ENCODE measurements at places on chromosomes 4 and X.
A peak's percentile ranks its signal among the peaks of the same experiment; 100 is the strongest.

DNA sequence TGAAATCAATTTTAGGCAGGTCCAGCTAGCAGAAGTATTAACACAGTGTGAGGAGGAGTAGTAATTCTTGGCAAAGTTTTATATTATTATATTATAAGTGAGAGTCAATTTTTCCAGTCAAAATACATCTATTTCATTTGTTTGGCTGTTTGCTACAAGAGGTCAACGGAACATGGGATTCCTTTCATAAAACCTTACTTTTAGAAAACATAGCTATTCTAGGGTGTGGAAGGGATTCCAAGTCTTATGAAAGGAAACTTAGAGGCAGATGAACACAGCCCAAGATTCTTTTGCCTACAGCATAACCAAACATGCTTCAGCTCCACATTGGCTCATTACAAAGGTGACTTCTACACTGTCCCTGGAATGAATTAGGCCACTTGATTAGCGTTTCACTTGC is 29.9 kb upstream of the PCDH19 start:
- no peak overlapping the region for H3K27ac ChIP-seq
- no peaks in the 10 kb centered on the region for H3K27me3 ChIP-seq
- H3K4me3 ChIP-seq = no peak overlapping the region
- DNase-seq = no peak
- no peaks in the 10 kb centered on the region for H3K4me1 ChIP-seq

GRCh38 chr4:52037689-52038102 is 403 bp downstream of the SGCB start:
- H3K27ac ChIP-seq = no peak overlapping the region
- H3K4me3 ChIP-seq = peak overlapping the region; percentile 63
- DNase-seq = no peak

DNA sequence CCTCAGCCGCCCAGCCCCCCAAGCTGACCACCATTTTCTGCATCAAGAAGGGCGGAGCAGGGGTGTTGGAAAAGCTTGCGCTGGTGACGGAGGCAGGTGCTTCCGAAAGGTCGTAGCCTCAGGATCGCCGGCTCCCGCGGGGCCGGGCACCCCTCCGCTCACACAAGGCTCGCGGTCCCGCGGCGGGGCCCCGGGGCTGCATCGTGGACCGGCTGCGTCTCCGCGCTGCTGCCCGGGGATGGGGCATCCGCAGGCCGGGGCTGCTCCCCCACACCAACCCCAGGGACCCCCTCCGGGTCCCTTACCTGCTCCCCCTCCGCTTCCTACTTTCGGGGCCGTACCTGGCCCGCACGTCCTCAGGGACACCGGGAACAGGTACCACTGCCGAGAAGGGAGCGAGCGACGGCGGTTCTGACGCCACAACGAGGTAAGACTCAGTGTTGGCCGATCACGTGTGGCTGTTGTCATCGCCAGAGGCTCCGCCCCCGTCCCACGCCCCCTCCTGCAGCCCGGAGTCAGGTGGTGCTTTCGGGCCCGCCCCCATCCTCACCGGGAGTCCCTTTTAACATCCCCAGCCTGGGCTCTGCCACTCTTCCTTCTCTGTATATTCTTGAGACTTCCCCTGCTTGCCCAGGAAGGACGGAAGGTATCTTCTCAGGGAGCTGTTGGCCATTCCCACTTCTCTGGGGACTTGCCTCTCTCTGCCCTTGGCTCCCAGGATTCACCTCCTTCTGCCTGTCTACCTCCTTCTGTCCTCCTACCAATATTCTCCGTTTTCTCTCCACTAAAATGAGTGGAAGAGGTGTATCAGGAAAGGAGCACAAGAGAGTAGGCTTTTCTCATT is at the start of gene BEX2:
TSS of gene BEX2 (minus strand) at position 436 of the 844 bp plus-strand sequence. CDS start 1,014 bp downstream, outside the sequence.
- H3K27me3 ChIP-seq = no peaks in the 10 kb centered on the region
- no peaks in the 10 kb centered on the region for H3K36me3 ChIP-seq
- H3K4me3 ChIP-seq = peak within 1 kb of the TSS; percentile 69
- DNase-seq = peak; percentile 69
- no peaks in the 10 kb centered on the region for H3K4me1 ChIP-seq

- no peak overlapping the region for H3K27ac ChIP-seq
- H3K36me3 ChIP-seq = no peaks in the 10 kb centered on the region
- H3K4me1 ChIP-seq = no peaks in the 10 kb centered on the region
- no peak for DNase-seq
- H3K27me3 ChIP-seq = no peaks in the 10 kb centered on the region
Observed at GRCh38 chr4:37528166-37528885, 157.8 kb downstream of the RELL1 start.

DNA sequence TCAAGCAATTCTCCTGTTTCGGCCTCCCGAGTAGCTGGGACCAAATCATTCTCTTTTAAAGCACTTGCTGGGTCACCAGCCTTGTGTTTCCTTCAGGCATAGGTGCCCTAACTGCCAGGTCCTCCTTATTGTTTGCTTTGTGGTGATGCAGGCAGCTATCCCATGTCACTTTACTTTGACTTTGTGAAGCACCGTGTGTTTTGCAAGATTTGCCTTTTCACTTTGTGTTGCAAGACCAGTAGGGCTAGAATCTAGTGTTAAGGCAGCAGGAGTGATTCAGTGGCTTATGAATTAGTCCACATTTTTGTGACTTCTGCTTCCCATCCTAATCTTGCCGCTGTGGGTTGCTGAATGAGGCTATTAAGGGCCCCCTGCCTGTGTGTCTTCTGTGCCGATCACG is 20.2 kb downstream of the SYAP1 start:
- peaks cover 45% of the 10 kb centered on the region for H3K36me3 ChIP-seq
- no peak for DNase-seq
- no peak overlapping the region for H3K27ac ChIP-seq
- H3K27me3 ChIP-seq = no peaks in the 10 kb centered on the region
- H3K4me3 ChIP-seq = no peak overlapping the region

DNA sequence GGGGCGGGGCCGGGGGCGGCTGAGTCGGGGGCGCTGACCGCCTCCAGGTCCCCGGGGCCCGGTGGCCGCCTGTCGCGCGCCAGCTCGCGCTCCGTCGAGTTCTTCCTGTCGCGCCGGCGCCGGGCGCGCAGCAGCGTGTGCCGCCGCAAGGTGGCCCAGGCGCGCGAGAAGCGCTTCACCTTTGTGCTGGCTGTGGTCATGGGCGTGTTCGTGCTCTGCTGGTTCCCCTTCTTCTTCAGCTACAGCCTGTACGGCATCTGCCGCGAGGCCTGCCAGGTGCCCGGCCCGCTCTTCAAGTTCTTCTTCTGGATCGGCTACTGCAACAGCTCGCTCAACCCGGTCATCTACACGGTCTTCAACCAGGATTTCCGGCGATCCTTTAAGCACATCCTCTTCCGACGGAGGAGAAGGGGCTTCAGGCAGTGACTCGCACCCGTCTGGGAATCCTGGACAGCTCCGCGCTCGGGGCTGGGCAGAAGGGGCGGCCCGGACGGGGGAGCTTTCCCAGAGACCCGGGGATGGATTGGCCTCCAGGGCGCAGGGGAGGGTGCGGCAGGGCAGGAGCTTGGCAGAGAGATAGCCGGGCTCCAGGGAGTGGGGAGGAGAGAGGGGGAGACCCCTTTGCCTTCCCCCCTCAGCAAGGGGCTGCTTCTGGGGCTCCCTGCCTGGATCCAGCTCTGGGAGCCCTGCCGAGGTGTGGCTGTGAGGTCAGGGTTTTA is 1.5 kb downstream of the ADRA2C start:
- no peak overlapping the region for H3K4me3 ChIP-seq
- no peaks in the 10 kb centered on the region for H3K4me1 ChIP-seq
- no peak for DNase-seq
- no peaks in the 10 kb centered on the region for H3K36me3 ChIP-seq
- H3K27ac ChIP-seq = no peak overlapping the region

- H3K36me3 ChIP-seq = no peaks in the 10 kb centered on the region
- DNase-seq = no peak
- H3K4me3 ChIP-seq = no peak overlapping the region
- no peak overlapping the region for H3K27ac ChIP-seq
- peaks cover 7% of the 10 kb centered on the region for H3K4me1 ChIP-seq
- no peaks in the 10 kb centered on the region for H3K27me3 ChIP-seq
Observed at GRCh38 chr4:89434364-89434988, 126.9 kb upstream of the GPRIN3 start.

- H3K36me3 ChIP-seq = no peaks in the 10 kb centered on the region
- peaks cover 3% of the 10 kb centered on the region for H3K4me1 ChIP-seq
- no peak for DNase-seq
Observed at GRCh38 chrX:135403374-135403773, 18.4 kb upstream of the SMIM10L2A start.

- no peaks in the 10 kb centered on the region for H3K27me3 ChIP-seq
- no peaks in the 10 kb centered on the region for H3K36me3 ChIP-seq
- H3K27ac ChIP-seq = no peak overlapping the region
- no peaks in the 10 kb centered on the region for H3K4me1 ChIP-seq
- DNase-seq = no peak
Observed at GRCh38 chr4:96317891-96318290, 478.0 kb downstream of the PDHA2 start.

DNA sequence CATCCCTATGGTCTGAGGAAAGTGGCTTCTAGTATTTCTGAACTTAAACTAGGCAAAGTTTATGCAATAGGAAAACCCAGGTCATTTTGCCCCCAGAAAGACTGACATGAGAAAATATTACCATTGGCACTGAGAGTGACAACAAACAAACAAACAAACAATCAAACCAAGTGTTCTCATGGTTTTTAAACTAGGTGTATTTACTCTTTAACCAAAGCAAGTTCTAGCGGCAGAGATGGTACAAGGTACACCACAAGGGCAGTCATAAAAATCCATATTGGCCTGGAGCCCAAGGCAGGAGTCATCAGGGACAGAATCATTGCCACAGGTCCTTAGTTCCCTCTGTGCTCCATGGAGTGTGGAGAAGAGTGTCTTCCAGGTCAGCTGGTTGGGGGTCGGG is 26.0 kb upstream of the ENPEP start:
- no peaks in the 10 kb centered on the region for H3K27me3 ChIP-seq
- H3K4me3 ChIP-seq = no peak overlapping the region
- H3K27ac ChIP-seq = no peak overlapping the region
- H3K4me1 ChIP-seq = no peaks in the 10 kb centered on the region
- no peaks in the 10 kb centered on the region for H3K36me3 ChIP-seq

DNA sequence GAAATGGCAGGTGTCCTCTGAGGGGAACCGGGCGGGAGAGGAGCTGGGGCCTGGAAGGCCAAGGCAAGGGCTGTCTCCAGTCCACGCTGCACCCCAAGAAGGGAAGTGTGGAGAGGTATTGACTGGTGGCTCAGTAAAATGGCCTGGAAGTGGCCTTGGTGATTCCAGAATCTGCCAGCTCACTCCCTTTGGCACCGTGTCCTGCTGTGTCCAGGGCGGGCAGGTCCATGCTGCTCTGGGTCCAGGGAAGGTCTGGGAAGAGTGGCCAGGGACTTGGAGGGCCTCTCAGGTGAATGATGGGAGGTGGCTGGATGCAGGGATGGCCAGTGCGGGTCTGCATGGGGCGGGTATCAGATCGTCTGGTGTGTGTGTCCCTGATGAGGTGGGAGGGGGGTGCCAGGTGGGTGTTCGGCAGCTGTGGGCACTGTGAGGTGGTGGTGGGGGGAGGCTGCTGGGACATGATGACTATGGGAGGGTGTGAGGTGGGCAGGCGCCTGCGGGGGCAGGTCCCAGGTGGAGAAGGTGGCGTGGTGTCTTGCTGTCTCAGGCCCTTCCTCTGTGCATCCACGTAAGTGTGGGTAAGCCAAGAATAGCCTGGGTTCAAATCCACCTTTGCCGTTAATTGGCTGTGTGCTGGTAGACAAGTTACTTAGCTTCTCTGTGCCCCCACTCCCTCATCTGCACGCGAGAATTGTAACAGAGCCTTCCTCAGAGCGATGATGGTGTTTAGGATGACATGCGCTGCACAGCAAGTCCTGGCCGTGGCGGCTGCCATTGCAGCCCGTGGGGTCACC is 17.7 kb downstream of the RGS12 start:
- H3K4me3 ChIP-seq = no peak overlapping the region
- no peaks in the 10 kb centered on the region for H3K27me3 ChIP-seq
- no peak for DNase-seq
- no peak overlapping the region for H3K27ac ChIP-seq
- H3K4me1 ChIP-seq = no peaks in the 10 kb centered on the region
- H3K36me3 ChIP-seq = no peaks in the 10 kb centered on the region

GRCh38 chr4:149158817-149159216 is 656.8 kb downstream of the IQCM start:
- H3K4me3 ChIP-seq = no peak overlapping the region
- no peak overlapping the region for H3K27ac ChIP-seq
- no peaks in the 10 kb centered on the region for H3K4me1 ChIP-seq

DNA sequence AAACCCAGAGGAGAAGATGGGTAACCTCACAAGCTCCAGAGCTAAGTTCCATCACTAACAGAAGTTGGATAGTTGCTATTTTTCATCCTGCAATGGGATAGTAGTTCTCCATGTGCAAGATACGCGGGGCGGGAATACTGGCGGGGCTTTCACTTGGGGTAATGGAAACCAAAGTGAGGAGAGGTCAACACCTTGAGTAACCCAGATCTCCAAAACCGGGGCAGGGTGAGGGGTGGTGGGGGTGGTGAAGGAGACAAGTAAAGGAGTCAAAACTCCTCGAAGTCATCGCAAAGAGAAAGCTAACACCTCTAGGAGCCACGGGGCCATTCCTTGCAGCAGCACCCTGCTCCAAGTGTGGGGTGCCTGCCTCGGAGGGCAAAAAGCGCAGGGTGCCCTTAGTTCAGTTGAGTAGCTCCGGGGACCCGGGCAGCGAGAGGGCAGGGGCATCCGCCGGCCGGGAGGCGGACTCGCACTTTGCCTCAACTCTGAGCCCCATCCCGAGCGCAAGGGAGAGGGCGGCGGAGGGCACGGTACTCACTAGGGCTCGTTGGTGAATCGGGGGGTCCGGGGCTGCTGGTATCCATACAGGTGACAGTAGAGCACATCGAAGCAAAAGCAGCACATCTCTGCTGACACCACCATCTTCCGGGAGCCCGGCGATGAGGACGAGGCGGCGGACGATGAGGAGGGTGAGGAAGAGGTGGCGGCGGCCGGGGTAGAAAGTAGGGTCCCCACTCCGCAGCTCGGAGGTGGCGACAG is 645 bp downstream of the AMMECR1 start:
- no peaks in the 10 kb centered on the region for H3K27me3 ChIP-seq
- DNase-seq = no peak
- no peaks in the 10 kb centered on the region for H3K36me3 ChIP-seq
- peaks cover 5% of the 10 kb centered on the region for H3K4me1 ChIP-seq
- H3K27ac ChIP-seq = peak overlapping the region; percentile 79

- no peak for DNase-seq
- H3K27ac ChIP-seq = no peak overlapping the region
- no peaks in the 10 kb centered on the region for H3K27me3 ChIP-seq
- no peak overlapping the region for H3K4me3 ChIP-seq
- no peaks in the 10 kb centered on the region for H3K36me3 ChIP-seq
- no peaks in the 10 kb centered on the region for H3K4me1 ChIP-seq
Observed at GRCh38 chr4:24720436-24720835, 74.9 kb upstream of the SOD3 start.

GRCh38 chr4:153661908-153662307 is 22.2 kb upstream of the TLR2 start:
- H3K36me3 ChIP-seq = no peaks in the 10 kb centered on the region
- no peak overlapping the region for H3K27ac ChIP-seq
- H3K4me3 ChIP-seq = no peak overlapping the region
- no peaks in the 10 kb centered on the region for H3K27me3 ChIP-seq
- DNase-seq = no peak
- no peaks in the 10 kb centered on the region for H3K4me1 ChIP-seq

- no peak overlapping the region for H3K4me3 ChIP-seq
- no peaks in the 10 kb centered on the region for H3K27me3 ChIP-seq
- no peaks in the 10 kb centered on the region for H3K4me1 ChIP-seq
- H3K36me3 ChIP-seq = no peaks in the 10 kb centered on the region
- DNase-seq = no peak
Observed at GRCh38 chr4:175622887-175623286, 189.2 kb downstream of the GPM6A start.

All from effector memory CD4-positive, alpha-beta T cell (primary cell).